ENCODE measurements at places on chromosomes 2 and 18.

DNA sequence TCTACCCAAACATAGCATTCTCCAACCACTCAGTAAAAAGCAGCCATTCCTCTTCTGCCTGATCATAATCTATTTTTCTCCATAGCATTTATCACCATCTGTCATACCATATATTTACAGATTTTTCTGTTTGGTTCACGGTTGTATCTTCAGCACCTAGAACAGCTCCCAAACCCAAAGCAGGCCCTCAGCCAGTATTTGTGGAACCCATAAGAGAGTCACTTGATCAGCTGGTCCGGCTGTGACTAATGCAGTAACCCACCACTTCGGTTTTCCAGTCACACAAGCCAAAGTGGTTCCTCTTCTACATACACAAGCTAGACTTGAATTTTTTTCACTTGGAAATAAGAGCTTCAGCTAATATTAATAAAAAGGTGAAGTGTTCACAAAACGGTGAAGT lies 511.6 kb upstream of the CELF4 start:
- DNase-seq: no peak

GRCh38 chr2:82959727-82960126 lies 1499.4 kb downstream of the SUCLG1 start:
- DNase-seq: no peak

GRCh38 chr2:5250482-5250881 lies 441.7 kb upstream of the SOX11 start:
- DNase-seq: no peak

DNA sequence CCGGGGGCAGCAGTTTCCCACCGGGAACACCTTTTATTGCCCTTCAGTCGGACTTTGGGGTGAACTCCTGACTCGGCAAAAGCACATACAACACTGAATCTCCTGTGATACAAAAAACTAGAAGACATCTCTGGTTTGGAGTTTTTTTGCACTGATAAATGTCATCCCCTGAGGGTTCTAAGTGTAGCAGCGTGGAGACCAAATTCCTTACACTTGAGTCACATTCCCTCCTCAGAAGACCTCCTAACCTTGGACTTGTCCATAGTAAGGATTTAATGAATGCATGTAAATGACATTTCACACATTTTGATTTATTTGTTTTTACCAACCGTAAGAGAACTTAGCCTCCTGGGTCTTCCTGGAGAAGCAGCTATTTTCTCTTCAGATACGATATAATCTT lies 54.0 kb upstream of the GPR45 start:
- no peak for DNase-seq

- no peak for DNase-seq
These were observed 96.5 kb downstream of the PKP4 start for GRCh38 chr2:158553257-158553656.

GRCh38 chr2:204495381-204495780 lies 49.9 kb upstream of the PARD3B start:
- no peak for DNase-seq

DNA sequence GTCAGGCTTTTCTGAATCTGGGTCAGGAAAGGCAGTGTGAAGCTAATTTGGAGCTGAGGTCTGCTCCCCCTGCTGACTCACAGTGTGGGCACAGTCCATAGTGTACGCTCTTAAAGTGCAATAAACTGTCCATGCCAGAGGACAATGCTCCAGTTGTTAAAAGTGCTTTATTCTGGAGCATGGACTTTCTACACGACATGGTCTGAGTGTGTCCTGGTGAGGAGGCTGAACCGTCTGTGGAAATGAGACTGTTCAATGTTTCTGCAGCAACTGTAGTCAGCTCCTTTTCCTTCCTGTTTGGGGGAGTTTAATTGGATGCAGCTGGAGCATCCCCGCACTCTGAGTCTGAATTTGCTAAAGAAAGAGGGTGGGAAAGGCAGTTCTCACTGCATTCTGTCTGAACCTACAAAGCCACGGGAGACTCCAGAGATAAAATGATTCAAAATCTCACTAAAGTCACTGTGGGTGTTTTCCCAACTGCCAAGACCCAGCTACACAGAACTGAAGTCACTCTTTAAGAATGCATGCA lies 110.2 kb upstream of the TRIB2 start:
- DNase-seq: no peak

DNA sequence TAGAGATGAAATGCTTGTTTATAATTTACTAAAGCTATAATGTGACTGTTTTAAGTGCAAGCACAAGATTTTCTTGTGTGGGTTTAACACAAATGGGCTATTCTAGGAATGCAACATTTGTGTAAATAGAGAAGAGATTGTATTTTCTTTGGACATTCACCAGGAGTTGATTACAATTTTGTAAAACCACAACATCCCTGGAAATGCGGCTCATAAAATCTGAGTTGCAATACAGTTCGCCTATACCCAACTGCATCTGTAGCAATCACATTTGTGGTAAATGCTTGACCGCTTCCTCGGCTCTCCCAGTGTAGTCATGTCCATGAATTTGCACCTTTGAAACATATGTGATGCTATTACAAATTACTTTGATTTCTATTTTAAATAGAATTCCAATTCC lies 348.7 kb upstream of the CDH20 start:
- no peak for DNase-seq

GRCh38 chr2:43099797-43100196 lies 126.6 kb downstream of the ZFP36L2 start:
- no peak for DNase-seq

- DNase-seq: no peak
These were observed 822 bp downstream of the PSMG2 start for GRCh38 chr18:12703664-12704063.

DNA sequence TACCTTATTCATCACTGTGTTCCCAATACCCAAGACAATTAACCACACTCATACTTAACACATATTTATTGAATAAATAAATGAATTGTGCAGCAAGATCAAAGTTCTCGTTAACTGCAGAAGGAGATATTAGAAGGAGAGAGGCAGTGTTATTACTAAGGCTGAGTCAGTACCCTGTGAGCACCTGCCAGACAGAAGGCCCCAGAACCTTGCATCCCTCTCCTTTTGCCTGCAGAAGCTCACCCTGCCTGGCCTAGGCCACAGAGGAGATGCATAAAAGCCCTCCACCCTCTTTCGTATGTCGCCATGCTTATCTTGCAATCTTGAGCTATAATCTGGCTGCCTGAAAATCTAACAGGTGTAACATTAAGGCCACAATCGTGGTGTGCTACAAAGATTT lies 20.5 kb upstream of the RNF149 start:
- DNase-seq: no peak

GRCh38 chr2:47048801-47049480 lies 106.2 kb downstream of the STPG4 start:
- no peak for DNase-seq

- DNase-seq: peak; percentile 23
These were observed 34.9 kb downstream of the CAVIN2 start for GRCh38 chr2:191811807-191812602.

DNA sequence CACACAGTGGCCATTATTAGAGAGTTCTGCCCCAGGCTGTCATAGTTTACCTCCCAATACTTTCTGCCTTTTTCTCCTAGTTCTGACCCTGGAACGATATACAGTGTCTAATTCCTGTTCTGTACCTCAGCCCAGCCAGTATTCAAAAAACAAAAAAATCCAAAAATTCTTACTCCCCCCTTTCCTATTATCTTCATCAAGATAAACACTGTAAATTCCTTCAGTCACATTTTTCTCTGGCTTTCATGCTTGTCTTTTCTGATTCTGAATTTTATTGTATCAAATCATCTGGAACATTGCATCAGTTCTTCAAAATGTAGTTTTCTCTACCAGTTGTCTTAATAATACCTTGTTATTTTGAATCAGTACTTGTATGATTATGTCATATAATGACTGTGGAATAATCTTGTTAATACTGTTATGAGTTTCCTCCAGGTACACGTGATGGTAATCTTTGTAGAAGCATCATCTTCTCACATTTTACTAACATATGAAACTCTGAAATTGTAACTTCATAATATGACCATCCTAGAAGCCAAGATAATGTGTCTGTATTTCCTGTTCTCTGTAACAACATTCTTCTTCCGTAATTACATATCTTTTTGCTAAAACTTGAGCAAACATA lies 79.0 kb upstream of the NOSTRIN start:
- DNase-seq: no peak

GRCh38 chr18:34921226-34921625 lies 120.0 kb upstream of the MAPRE2 start:
- DNase-seq: no peak

- no peak for DNase-seq
These were observed 1491.2 kb downstream of the LRP1B start for GRCh38 chr2:140639628-140640027.

DNA sequence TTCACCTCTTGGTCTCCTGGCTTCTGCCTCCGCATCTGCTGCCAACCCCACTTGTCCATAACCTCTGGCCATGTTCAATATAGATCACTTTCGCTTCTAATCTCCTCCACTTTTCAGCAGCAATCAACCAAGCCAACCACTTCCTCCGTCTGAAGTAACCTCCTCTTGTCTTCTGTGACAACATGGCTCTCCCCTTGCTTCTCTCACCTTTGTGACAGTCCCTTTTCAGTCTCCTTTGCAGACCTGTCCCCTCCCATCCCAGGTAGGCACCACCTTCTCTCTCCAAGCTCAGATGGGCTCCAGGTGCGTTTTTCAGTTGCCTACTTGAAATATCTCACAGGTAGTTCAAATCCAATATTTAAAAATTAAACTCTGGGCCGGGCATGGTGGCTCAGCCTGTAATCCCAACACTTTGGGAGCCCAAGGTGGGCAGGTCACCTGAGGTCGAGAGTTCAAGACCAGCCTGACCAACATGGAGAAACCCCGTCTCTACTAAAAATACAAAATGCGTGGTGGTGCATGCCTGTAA lies 4.7 kb upstream of the PSD4 start:
- DNase-seq: no peak

DNA sequence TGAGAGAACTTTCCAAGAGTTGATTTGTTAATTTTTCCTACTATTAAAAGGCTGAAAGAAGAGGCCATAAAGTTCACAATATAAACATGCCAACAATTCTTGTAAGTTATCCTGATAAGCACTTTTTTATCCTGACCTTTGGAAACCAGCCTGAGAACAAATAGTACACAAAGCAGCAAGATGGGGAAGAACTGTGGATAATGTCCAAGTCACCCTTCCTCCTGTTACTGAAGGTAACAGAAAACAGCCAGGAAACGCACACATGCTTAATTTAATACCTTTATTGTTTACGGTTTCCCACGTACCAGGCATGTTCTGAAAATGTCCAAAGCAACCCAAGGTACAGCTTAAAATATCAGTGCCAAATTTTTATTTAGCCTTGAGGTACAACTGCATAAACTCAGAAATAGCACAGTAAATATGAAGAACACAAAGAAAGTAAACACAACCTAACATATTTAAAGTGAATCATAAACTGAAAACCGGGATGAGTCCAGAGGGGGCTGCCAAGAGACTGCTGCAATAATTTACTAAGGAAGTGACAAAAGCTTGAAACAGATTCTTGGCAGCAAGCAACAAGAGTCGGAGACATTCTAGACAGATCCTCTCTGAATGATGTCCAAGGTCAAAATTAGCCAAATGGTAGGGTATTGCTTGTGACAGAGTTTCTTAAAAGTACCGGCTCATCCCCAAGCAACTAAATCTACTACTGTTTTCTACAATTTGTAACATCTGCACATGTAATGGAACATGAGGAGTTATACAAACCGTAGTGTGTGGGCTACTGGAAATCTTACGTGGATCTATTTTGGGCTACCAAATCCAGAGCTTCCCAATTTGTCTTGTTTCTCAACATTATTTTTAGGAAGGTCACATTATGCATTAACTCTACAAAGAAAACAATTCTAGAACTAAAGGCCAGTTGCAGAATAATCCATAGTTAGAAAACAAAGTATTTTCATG lies 93.2 kb downstream of the CABYR start:
- no peak for DNase-seq

- DNase-seq: no peak
These were observed 62.3 kb downstream of the VWA3B start for GRCh38 chr2:98149333-98149697.

- peak; percentile 35 for DNase-seq
These were observed 103.7 kb upstream of the TAF1B start for GRCh38 chr2:9739531-9739964.

DNA sequence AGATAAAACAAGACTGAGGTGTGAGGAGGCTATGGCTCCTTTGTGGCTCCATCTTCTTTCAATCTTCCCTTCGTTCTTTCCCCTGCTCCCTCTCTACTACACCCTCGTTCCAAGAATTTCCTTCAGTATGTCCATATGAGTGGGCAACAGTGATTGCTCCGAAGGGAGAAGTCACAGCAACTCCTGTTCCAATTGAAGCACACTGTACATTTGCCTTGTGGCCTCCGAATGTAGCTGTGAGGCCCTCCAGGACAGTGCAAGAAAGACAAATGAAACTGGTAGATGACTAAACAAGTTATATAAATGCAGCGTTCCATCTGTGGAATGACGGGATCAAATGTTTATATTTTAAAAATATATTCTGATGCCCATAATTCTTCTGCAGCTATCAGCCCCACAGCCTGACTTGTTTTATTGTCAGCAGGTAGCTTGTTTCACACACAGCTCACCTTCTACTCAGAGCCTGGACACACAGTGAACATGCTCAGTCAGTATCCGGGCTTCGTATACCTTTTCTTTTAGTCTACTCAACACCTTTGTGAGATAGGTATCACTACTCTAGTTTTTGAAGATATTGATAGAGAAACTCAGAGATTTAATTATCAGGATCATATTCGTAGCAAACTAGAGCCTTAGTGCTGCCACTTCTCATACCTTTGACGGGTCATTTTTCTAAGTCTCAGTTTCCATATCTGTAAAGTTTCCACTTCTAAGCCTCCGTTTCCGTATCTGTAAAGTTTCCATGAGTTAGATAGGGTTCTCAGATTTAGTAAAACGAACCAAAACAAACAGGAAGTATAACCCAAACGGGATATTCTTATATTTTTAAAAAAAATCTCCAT lies 216.7 kb upstream of the STON1 start:
- DNase-seq: no peak

GRCh38 chr2:56729212-56729611 lies 545.4 kb downstream of the CCDC85A start:
- no peak for DNase-seq

GRCh38 chr2:44550561-44550960 lies 188.8 kb downstream of the CAMKMT start:
- DNase-seq: no peak

DNA sequence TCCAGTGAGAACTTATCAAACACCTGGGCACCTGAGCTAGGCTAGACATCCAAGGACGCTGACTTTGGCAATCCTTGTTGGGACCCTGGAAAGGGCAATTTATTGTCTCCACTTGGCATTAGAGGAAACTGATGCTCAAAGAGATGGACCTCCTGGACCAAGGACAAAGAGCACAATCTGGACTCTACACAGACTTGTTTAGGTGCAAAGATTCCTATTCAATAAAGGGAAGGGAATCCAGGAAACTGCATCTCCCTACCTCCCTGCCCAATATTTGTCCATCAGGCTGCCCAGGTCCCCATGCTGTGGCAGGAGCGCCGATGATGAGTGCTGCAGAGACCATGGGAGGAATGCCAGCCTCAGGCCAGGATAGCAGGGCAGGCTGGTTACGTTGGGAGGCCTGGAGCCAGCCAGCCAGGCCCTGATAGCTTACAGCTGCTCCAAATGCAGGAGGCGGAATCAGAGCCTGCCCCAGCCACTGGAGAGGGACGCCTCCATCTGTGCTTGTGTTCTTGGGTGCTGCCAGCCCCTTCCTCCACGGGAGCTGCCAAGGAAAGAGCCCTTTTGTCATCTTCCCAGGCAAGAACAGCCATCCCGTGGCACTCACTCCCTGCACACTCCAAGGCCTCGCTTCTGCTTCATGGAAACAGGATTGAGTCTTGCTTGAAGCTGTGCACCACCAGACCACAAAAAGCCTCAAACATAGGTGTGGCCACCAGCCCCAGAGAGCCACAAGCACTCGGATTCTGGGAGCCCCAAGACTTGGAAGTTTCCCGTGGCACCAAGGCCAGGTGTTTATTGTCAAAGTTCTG lies 60.0 kb downstream of the HS1BP3 start:
- no peak for DNase-seq

Measured in activated CD4-positive, alpha-beta T cell treated with anti-CD3 and anti-CD28 coated beads for 24 hours (primary cell).